NCI-H446 (cell line): ENCODE measurements at places on chromosomes 4 and X.

DNA sequence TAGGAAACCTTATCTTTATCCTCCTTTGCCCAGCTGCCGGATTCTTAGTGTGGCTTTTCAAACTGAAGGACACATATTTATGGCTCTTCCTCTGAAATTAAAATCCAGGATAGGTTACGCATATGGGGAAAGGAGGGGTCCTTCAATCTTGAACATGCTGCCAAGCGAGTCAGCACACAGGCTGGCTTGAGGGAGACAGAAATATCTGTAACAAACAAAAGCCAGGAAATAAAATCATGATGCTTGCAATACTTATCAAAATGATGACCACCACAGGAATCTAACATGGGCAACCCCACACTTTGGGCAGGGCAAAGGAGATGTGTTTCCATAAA lies 196.4 kb upstream of the LDB2 start:
- no peak for DNase-seq

DNA sequence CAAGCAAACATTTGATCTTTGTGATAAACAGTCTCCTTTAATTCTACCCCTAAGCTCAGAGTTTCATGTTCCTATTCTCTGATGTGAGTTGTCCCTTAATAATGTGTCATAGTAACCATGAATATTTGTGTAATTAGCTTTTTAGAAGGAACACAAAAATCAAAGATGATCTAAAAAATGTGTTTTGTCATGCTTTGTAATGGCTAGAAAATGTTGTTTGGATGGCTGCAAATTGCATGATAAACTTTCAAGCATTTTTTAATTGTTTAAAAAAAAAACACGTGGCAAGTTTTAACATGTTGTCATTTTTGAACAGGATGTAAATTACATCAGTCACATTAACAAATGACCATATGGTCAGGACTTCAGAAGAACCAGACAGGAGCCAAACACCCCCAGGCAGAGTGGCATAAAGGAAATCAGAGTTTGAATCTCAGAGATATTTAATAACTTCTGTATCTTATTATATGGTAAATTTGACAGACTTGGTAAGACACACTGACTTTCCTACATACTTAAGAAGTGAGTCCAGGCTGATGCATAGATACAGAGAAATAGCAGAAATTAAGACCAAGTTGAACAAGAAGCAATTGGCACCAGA lies 223.9 kb upstream of the VEGFC start:
- DNase-seq = no peak

- no peak for DNase-seq
Observed at GRCh38 chr4:108681321-108681809, 31.0 kb downstream of the OSTC start.

DNA sequence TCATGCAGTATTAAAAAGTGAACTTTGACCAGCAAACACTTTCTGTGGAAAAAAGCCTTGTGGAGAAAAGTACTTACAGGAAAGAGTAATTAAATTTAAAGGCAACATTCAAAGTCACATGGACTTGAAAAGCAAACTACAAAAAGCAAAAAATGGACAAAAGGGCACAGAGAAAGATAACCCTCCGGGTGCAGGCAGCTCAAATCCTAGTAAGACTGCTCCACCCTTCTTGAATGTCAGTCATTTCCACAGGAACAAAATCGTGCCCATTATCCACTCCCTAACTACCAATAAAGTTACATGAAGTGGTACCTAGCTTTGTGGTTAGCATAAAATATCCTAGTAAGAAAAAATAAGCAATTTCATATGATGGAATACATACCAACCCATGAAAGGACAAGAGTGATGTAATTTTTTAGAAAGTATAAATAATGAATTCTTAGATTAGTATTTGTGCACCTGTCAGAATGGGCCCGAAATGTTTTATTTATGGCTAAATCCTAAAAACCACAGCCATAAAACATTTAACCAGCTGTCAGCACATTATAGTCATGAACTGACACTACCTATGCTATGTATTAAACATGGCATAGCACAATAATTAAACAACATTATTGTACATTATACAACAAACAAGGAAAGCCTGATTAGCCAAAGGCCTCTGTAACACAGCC lies 43.3 kb downstream of the MAML3 start:
- no peak for DNase-seq

- DNase-seq = peak; percentile 48
Observed at GRCh38 chr4:113073451-113074005, 24.1 kb downstream of the ANK2 start.

DNA sequence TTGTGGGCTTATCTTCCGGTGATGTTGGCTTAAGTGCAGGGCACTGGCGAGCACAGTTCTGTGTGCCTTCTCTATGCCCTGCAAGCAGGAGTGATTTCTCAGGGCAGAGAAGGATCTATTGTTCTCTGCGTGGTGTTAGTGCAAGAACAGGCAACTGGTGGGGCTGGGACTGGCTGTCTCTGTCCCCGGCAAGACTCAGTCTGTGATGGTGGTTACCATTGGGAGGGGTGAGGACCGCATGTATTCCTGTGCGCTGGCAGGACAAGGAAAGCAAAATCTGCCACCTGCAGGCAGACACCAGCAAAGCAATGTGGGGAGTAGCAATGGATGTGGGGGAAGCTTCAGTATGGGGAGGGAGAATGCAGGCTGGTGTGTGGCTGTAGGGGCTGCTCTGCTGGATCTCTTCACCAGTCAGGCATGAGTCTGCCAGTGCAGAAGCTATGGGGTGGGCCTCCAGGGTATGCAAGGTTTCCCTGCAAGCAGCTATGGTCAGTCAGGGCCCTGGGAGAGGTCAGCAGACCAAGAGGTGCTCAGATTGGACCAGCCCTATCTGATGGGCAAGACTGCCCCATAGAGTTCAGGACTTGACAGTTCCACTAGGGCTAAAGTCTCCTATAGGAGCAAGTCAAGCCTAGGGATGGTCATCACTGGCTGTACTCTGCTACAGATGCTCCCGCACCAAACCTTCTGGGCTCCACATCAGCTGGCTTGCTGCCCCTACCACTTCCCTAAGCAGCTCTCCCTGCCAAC lies 16.8 kb downstream of the PF4 start:
- DNase-seq = no peak

DNA sequence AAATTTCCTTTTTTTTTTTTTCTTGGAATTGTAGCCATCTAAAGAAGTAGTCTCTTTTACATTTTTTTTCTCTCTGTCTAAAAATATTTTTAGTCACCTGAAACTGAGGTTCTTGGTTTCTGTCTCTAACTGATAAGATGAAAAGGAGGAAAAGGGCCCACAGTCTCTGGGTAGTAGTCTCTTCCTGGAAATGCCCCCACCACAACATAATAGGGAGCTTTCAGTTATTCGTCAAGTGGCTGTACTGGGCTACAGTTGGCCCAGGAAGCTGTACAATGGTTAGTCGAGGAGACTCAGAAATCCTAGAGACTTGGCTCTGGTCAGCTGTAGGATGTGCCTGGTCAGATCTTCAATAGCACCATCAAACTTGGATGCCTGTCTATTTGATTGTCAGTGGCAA lies 163.4 kb downstream of the ACTRT1 start:
- no peak for DNase-seq
